ENCODE measurements at places on chromosomes 2 and 18.

DNA sequence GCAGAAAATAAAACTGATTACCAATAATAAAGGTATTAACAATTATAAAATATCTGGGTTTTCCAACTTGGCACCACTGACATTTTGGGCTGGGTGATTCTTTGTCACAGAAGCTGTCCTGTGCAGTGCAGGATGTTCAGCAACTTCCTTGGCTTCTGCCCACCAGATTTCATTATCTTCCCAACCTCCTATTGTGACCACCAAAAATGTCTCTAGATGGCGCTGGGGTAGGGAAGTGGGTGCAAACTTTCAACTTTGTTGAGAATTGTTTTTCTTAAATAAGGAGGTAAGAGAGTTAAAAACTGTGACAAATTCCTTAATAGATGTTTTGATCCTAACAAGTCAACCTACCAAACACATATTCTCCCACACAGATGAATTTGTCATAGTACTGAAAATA, 90.1 kb downstream of the GAREM1 start:
- DNase-seq, result no peak

GRCh38 chr2:150169237-150169629, 318.2 kb downstream of the RND3 start:
- peak; percentile 61 for DNase-seq

DNA sequence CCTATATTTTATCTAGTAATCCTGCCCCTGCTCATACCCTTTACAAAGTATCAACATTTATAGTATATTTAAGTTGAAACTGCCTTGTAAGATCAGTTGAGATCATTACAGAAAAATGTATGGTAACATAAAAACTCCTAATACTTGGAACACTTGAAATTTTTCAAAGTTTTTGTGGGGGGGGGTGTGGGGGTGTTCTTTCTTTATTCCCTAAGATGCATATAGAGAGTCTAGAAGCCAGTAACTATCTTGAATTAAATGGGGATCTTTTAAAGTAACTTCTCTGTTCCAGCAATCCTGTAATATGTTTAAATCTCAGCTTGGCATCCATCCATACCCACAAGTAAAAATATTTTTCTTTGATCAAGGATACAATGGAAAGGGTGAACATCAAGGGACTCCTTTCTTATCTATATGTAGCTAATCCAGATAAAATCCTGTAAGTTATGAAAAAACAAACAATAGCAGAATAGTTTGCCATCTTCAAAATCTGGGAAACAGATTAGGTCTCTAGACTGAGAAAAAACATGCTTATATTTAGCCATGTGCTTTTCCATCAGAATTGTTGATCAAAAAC, 455.3 kb downstream of the MEIS1 start:
- no peak for DNase-seq

GRCh38 chr2:86223140-86223926, 24.1 kb downstream of the MRPL35 start:
- peak; percentile 52 for DNase-seq

DNA sequence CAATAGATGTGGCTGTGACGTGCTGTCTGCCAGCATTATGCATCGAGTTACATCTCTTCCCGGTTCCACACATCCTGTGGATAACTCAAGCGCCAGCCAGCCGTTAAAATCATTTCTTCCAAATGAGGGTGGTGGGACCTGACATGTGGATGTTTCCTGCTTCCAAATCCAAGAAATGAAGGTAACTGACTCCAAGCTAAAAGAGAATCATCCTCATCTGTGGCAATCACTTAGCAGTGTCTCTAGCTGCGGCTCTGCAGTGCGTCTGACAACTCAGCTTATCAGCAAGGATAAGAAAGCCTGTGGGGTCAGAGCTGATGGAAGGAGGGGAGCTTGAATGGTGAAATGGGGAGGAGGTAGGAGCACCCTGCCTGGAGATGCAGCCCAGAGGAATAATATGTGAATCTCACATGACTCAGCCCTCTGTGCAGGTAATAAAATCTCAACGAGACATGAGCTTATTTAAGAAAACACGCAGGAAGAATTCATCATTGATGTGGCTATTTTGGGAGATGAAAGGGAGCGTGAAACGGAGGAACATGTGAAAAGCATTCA, 382.2 kb upstream of the TRIB2 start:
- no peak for DNase-seq

GRCh38 chr2:129331638-129332037, 647.8 kb upstream of the RAB6C start:
- no peak for DNase-seq

DNA sequence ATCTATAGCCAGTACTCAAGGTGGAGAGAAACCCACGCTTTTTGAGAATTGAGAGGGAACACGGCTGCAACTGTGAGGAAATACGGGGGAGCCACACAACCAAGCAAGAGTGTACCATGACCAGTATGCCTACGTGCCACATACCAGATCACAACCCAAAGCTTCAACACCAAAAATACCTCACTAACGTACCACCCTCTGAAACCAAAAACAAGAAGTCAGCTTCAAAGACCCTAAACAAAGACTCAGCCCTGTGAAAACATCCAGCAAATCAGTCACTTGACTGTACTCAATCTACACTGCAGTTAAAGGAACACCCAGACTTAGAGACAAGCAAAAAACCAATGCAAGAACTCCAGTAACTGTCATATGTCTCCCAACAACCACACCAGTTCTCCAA, 17.0 kb downstream of the RNU4ATAC start:
- no peak for DNase-seq

DNA sequence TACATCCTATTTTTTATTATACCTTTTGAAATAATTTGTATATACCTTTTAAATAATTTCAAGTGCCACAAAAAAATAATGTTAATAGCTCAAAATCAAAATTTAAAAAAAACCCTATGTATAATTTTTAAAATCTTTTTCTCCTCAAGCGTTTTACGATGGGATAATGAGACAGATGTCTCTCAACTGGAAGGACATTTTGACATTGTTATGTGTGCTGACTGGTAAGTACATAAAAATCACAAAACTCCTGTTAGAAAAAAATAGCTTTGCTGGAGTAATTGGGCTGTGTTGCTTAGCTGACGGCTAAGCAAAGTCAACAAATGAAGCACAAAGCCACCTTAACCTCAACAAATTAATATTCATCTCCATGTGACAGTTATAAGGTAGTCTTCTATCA, 198.0 kb upstream of the SIX3 start:
- no peak for DNase-seq

DNA sequence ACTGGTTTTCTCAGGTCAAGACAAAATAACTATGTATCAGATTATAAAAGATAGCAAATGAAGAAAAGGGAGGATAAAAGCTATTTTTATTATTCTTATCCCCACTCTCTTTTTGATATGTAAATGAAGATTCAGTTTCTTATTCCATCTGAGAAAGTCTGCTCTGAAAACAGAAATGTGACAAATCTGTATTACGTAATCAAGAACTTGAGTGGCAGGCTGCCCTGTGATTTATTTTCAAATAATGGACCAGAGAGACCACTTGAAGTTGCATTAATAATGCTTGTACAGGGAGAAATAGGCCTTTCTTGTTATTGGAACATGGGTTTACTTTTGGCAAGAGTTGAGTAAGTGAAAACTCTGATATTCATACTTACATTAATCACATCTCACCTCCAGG, 727.4 kb downstream of the DPP10 start:
- DNase-seq, result no peak

GRCh38 chr2:235070063-235070706, 118.4 kb downstream of the SH3BP4 start:
- DNase-seq, result peak; percentile 69

GRCh38 chr2:154291511-154291910, 407.0 kb upstream of the KCNJ3 start:
- no peak for DNase-seq

- peak; percentile 37 for DNase-seq
These were observed 326.9 kb upstream of the GULP1 start for GRCh38 chr2:187964746-187965145.

GRCh38 chr2:239984421-239985194, 40.5 kb downstream of the NDUFA10 start:
- DNase-seq, result no peak

DNA sequence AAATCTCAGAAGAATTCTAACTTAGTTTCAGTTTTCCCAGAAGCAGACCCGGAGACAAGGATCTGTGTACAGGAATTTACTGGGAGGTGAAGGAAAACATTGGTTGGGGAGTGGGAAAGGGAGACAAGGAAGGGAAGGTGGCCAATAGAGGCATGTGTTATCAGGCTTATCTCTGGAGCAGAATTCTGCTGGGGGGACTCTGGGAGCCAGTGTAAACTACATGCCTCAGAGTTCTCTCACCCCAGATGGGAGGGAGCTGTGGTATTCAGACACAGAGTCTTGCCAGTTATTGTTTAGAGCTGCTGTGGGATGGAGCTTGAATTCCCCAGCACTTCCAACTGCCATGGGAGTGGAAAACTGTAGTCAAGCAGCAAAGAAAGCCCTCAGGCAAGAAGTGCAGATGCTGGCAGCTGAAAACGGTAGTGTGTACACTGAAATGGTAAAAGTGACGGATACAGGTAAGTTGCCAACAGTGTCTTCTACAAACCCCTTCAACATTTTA, 19.0 kb downstream of the DNPEP start:
- DNase-seq, result peak; percentile 95

DNA sequence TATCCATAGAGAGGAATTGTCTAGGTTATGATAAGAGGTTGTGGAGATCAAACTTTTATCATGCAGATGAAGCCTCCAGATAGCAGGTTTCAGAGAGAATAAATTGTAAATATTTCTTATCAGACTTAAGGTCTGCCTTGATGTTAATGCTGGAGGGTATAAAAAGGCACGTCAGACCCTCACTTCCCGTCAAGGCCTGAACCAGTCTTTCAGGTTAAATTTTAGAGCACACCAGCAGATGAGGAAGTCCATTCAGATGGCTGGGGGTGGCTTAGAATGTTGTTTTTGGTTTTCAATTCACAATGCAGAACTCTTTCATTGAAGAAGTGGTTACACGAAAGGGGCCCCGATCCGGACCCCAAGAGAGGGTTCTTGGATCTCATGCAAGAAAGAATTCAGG, 144.4 kb upstream of the FBXO11 start:
- no peak for DNase-seq

DNA sequence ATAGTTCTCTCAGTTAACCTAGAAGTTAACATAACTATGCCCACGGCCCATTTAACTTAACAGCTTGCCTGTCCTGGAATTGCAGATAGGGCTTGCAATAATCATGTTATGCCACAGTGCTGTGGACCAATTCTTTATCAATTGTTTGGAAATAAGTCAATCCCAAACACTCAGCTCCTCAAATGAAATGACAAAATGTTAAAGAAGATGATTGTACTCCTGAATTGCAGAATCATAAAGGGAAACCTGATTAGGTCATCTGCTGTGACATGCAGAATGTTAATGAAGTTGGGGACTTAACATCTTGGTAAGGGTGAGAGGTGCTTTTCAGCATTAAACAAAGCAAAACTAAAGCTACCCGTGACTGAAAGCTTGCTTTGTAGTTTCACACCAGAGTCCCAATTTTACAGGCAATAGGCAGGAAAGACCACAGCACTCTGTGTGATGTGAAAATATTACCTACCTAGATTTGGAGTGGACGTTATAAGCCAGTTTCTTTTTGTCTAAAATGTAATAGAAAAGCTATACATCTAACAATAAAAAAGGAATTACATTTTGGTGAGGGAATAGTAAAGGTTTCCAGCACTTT, 364.0 kb downstream of the GPD2 start:
- no peak for DNase-seq

GRCh38 chr2:187194049-187194448, 254.0 kb downstream of the CALCRL start:
- no peak for DNase-seq

DNA sequence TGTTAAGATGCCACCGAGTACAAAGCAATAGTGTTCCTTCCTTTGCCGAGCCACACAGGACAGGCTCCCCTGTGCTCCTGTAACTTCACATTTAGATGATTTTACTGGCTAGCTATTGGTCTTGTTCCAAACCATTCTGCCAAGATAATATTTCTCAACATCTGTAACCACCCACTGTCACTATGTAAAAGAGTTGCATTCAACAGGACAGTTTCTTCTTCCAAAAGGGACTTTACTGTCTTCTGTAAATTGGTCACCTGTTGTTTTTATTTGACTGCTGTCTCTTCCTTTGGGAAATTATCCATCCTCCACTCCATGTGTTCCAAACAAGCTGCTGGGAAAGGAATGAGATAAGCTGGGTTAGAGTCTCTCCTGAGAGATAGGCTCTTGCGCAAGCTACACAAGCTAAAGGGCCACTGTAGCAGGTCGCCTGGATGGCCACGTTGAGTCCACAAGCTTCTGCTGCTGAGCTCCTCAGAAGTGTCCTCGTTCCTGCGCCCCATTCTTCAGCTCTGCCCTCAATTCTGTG, 14.4 kb upstream of the BZW1 start:
- no peak for DNase-seq

- peak; percentile 54 for DNase-seq
These were observed 625 bp upstream of the NBAS start for GRCh38 chr2:15561574-15562344.

DNA sequence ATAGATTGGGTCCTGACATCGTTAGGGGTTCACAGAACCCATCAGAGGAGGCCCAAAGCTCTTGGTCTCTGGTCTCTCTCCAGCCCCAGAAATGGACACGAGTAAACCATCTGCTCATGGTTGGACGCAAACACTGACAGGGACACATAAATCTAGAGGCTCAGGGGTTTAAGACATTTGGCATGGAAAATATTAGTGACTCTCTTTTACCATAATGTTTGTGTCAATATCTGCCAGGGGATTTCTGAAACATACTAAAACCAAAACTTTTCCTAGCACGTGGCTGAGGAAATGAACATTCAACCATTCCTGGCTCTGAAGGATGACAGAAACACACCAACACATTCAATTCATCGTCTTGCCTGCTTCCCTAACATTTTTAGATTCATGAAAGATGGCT, 226.2 kb downstream of the SP3 start:
- DNase-seq, result no peak

DNA sequence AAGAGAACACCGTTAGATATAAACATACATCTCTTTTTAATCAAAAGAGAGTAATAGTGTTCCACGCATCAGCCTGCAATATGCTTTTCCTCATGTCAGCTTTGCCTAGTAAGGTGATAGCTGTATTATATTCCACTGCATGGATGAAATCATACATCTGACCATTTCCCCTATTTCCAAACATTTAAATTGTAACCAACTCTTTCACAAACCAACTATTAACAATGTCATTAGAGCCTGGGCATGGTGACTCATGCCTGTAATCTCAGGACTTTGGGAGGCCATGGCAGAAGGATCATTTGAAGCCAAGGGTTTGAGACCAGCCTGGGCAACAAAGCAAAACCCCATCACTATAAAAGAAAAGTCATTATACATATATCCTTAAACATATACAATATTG, 284.8 kb downstream of the BCL11A start:
- DNase-seq, result no peak

DNA sequence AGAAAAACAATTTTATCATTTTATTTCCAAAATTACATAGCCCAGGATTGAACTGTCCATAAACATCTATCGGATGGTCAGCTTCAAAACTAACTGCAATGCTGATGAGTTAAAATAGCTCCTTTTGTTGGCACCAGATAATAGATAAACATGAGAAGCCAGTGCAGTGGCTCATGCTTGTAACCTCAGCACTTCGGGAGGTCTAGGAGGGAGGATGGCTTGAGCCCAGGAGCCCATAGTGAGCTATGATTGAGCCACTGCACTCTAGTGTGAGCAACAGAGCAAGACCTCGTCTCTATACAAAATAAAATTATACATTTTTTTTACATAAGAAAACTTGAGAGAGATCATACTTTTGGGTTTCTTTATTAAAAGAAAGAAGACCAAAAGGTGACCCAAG, 34.6 kb upstream of the IMPA2 start:
- DNase-seq, result peak; percentile 69

- DNase-seq, result no peak
These were observed 722.5 kb downstream of the SOCS6 start for GRCh38 chr18:71011389-71011788.

- DNase-seq, result no peak
These were observed 963.0 kb downstream of the TDRD15 start for GRCh38 chr2:22086726-22087125.

- DNase-seq, result no peak
These were observed 73.5 kb upstream of the SRD5A2 start for GRCh38 chr2:31654241-31654640.

All from M059J (cell line).